Ecto neural progenitor cell (in vitro differentiated cells): ENCODE measurements at places on chromosomes 7 and 10.
A peak's percentile ranks its signal among the peaks of the same experiment; 100 is the strongest.

- no peak for DNase-seq
These were observed 161.0 kb downstream of the WDR37 start for GRCh38 chr10:1217237-1217587.

- no peak for DNase-seq
These were observed 398.9 kb downstream of the DGKB start for GRCh38 chr7:14503623-14504022.

DNA sequence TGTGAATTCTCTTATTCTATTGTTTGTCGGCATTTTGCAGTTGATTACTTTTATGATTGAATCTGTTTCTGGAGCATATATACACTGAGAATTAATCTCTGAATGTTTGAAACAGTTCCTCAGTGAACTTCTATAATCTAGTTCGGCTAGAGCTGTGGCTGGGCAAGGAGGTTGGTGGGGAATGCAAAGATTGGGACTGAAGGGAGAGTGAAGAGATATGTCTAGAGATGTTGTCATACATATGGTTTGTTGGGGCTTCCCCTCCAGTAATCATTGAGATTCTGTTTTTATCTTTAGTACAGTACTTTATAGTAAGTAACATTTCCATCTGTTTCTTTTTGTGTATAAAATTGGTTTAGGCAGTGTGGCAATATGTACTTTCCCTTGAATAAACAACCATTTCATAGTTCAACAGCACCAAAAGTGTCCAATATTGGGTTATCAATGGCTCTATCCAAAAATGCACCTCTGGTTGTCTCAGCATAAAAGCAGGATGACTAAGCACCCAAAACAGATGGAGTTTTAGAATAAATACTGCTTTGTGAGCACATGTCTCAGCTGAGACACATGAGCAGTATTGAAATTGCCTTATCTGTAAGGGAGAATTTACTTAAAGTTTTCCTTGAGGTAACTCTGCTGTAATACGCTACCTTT is 36.7 kb downstream of the WAC start:
- no peak for DNase-seq

GRCh38 chr7:128030654-128031611 is at the start of gene LRRC4:
LRRC4 (minus strand) TSS chr7:128031437; CDS start chr7:128030640, 797 bp downstream.
- DNase-seq: peak; percentile 74

- no peak for DNase-seq
These were observed 312.0 kb upstream of the ZMIZ1 start for GRCh38 chr10:78756604-78757343.
